ENCODE measurements at places on chromosomes 12 and 14. TPM values are rescaled to one million over a fixed set of nuclear protein-coding genes. Genes with fewer than 3 reads are reported as not detected.

Gene HOXC12
- not detected for total RNA-seq

- no peak overlapping the region for H3K27ac ChIP-seq
- H3K4me3 ChIP-seq: no peak overlapping the region
- peaks cover 15% of the 10 kb centered on the region for H3K4me1 ChIP-seq
- DNase-seq: no peak
- H3K27me3 ChIP-seq: no peaks in the 10 kb centered on the region
Observed at GRCh38 chr12:79778802-79779448, 88.2 kb upstream of the PAWR start.

Gene IKZF4
- 23.8 TPM for total RNA-seq

Gene MORN3
- total RNA-seq: not detected

Gene GPRC5D
- total RNA-seq: not detected

DNA sequence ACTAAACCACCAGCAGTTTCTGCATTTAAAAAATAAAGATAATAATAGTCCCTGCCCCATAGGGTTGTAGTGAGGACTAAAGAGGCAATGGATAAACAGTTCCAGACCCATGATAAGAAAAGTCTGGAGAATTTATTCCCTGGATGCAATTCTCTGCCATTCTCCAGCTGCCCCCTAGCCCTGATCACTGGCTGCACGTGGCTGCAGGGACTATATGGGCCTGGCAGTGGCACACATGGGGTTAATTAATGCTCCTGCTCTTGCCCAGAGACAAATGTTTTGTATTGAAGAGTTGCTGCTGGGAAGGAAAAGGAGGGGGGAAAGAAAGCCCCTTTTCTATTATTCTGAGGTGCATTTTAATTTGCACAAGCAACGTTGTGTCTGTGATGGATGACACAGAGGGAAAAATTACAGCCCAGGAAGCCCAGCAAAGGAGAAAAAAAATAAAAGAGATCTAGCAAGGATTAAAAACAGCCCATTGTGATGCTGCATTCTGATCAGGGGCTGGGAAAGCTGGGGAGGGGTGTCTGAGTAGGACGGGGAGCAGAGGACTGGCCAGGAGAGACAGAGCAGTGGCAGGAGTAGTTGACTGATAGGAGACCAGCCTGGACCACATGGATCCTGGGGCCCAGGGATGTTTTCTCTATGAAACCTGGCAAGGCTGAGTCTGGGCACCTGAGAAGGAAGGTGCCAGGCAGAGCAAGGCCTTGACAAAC, 149.3 kb downstream of the ESRRB start:
- no peak overlapping the region for H3K4me3 ChIP-seq
- no peak for DNase-seq
- no peaks in the 10 kb centered on the region for H3K4me1 ChIP-seq
- no peak overlapping the region for H3K27ac ChIP-seq
- H3K27me3 ChIP-seq: no peaks in the 10 kb centered on the region

Gene PLBD1
- 10.0 TPM for total RNA-seq

- peaks cover 37% of the 10 kb centered on the region for H3K27me3 ChIP-seq
- no peak for DNase-seq
- peaks cover 9% of the 10 kb centered on the region for H3K4me1 ChIP-seq
- H3K27ac ChIP-seq: no peak overlapping the region
- no peaks in the 10 kb centered on the region for H3K36me3 ChIP-seq
Observed at GRCh38 chr12:53738406-53739213, 11.4 kb upstream of the CALCOCO1 start.

GRCh38 chr12:29333178-29333577, 47.8 kb downstream of the ERGIC2 start:
- no peaks in the 10 kb centered on the region for H3K4me1 ChIP-seq
- peaks cover 20% of the 10 kb centered on the region for H3K36me3 ChIP-seq
- no peaks in the 10 kb centered on the region for H3K27me3 ChIP-seq
- H3K27ac ChIP-seq: no peak overlapping the region

Gene NACA
- 1,262 TPM for total RNA-seq

DNA sequence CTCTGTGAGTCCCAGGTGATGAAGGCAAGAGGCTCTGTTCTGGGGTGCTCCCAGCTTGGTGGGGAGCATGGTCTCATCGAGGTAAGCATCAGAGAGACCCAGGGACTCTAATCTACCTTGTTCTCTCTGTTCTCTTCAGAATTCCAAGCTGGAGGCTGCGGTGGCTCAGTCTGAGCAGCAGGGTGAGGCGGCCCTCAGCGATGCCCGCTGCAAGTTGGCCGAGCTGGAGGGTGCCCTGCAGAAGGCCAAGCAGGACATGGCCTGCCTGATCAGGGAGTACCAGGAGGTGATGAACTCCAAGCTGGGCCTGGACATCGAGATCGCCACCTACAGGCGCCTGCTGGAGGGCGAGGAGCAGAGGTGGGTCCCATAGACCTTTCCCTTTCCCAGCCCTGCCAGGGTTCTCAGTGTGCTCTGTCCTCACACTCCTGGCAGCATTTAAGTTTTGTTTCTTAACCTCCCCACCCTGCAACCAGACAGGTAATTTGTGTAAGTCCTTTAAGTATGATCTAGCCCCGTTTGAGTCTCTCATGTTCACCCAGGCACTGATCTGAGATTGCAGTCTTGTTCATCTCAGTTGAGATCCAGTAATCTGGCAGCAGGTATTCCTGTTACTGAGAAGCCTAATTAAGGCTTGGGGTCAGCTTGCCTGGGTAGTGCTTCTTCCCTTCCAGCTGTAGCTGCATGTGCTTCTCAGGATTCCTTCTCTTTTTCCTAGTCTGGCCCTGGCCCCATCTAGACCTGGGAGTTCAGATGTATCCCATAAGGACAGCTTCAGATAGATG, 14.8 kb upstream of the KRT81 start:
- DNase-seq: peak; percentile 43
- H3K27me3 ChIP-seq: no peaks in the 10 kb centered on the region
- peaks cover 24% of the 10 kb centered on the region for H3K4me1 ChIP-seq
- no peak overlapping the region for H3K4me3 ChIP-seq
- no peak overlapping the region for H3K27ac ChIP-seq

DNA sequence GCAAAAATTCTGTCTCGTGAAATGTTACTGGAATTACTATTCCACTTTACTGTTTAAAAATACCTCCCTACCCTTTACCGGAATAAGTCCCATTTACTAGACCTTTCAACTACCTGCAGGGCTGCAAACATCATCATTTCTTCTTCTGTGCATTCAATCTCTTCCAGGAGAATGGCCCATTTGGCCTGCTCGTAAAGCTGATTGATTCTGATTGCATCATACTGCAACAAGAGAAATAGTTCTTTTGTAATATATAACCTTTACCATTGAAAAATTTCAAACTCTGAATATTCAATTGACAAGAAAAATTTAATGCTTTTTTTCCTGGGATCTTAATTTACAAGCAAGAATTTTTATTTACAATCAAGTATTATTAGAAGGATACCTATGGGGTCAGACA, 72.4 kb downstream of the FERMT2 start:
- H3K4me1 ChIP-seq: no peaks in the 10 kb centered on the region
- no peak overlapping the region for H3K4me3 ChIP-seq
- DNase-seq: no peak
- H3K27me3 ChIP-seq: no peaks in the 10 kb centered on the region

DNA sequence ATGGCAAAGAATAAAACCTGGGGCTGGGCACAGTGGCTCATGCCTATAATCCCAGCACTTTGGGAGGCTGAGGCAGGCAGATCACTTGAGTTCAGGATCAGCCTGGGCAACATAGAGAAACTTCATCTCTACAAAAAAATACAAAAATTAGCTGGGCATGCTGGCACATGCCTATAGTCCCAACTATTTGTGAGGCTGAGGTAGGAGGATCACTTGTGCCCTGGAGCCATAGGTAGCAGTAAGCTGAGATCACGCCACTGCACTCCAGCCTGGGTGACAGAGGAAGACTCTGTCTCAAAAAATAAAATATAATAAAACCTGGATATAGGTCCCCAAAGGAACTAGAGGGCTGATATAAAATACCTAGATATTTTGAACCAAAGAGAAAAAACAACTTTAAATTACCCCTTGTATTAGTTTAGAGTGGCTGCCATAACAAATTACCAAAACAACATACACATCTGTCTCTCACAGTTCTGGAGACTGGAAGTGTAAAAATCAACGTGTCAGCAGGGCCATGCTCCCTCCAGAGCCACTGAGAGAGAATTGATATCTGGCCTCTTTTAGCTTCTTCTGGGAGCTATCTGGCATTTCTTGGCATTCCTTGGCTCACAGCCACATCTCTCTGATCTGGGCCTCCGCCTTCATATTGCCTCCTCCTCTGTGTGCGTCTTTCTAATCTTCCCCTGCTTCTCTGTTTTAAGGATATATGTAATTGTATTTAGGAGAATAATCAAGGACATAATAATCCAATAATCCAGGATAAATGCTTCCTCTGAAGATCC, 47.9 kb upstream of the ATF7IP start:
- no peaks in the 10 kb centered on the region for H3K36me3 ChIP-seq
- H3K27me3 ChIP-seq: no peaks in the 10 kb centered on the region
- H3K27ac ChIP-seq: no peak overlapping the region
- no peak overlapping the region for H3K4me3 ChIP-seq

- H3K27ac ChIP-seq: no peak overlapping the region
- peaks cover 15% of the 10 kb centered on the region for H3K4me1 ChIP-seq
- DNase-seq: no peak
Observed at GRCh38 chr14:101288436-101289229, 272.7 kb upstream of the DIO3 start.

Gene KRT75
- not detected for total RNA-seq

DNA sequence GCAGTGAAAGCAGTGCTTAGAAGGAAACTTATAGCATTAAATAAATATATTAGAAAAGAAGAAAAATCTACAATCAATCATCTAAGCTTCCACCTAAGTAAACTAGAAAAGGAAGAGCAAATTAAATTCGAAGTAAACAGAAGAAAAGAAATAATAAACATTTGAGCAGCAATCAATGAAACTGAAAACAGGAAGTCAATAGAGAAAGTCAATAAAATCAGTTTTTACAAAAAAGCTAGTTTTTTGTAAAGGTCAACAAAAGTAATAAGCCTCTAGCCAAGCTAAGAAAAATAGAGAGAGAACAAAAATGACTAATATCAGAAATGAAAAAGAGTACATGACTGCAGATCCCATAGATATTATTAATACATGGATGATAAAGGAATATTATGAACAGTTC, 34.2 kb upstream of the KTN1 start:
- H3K4me3 ChIP-seq: no peak overlapping the region
- no peaks in the 10 kb centered on the region for H3K27me3 ChIP-seq
- no peaks in the 10 kb centered on the region for H3K4me1 ChIP-seq
- DNase-seq: no peak
- no peak overlapping the region for H3K27ac ChIP-seq

DNA sequence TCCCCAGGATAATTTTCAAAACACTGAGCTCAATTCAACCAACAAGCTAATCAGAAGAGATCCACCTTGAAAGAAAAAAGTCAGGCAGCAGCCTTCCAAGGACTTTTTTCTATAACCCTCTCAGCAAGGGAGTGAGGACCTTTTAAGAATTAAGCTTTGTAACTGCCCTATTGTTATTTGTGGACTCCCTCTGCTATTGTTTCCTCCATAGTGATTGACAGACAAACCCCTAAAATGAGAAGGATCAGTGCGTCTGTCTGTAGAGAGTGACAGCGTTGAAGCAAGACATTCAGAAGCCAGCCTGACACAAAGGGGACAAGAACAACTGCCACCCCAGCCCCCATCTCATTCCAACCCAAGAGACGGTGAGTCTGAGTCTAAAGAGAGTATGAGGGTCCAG, 30.3 kb upstream of the BTG1 start:
- H3K4me1 ChIP-seq: no peaks in the 10 kb centered on the region
- no peak for DNase-seq
- H3K4me3 ChIP-seq: no peak overlapping the region
- no peaks in the 10 kb centered on the region for H3K36me3 ChIP-seq
- no peak overlapping the region for H3K27ac ChIP-seq

- no peak overlapping the region for H3K27ac ChIP-seq
- H3K4me3 ChIP-seq: no peak overlapping the region
- no peaks in the 10 kb centered on the region for H3K36me3 ChIP-seq
- peak; percentile 77 for DNase-seq
- H3K27me3 ChIP-seq: no peaks in the 10 kb centered on the region
- peaks cover 9% of the 10 kb centered on the region for H3K4me1 ChIP-seq
Observed at GRCh38 chr14:69593018-69593677, 18.2 kb upstream of the SUSD6 start.

- no peak for DNase-seq
- no peak overlapping the region for H3K4me3 ChIP-seq
- H3K27ac ChIP-seq: no peak overlapping the region
- H3K4me1 ChIP-seq: peaks cover 2% of the 10 kb centered on the region
Observed at GRCh38 chr12:48758737-48759136, 30.2 kb downstream of the ADCY6 start.

Gene SEL1L
- 74.8 TPM for total RNA-seq

Gene GALNT6
- 1.6 TPM for total RNA-seq

DNA sequence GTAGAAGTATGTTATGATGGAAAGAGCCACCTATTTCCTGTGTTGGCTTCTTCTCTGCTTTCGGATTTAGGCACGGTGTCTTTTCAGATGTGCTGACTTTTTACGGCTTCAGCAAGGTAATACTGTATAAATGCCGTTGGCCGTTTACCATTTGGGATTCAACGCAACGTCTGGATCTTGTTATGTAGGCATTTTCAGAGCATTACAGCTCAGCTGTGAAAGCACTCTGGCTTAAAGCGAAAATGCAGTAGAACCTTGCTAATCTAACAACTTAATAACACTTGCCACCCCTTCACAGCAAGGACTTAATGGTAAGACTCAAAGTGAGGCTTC, 229.9 kb downstream of the EFCAB11 start:
- no peak overlapping the region for H3K4me3 ChIP-seq
- no peak overlapping the region for H3K27ac ChIP-seq
- H3K4me1 ChIP-seq: peaks cover 8% of the 10 kb centered on the region
- no peaks in the 10 kb centered on the region for H3K36me3 ChIP-seq
- no peaks in the 10 kb centered on the region for H3K27me3 ChIP-seq
- no peak for DNase-seq

Gene LRFN5
- total RNA-seq: 6.1 TPM

DNA sequence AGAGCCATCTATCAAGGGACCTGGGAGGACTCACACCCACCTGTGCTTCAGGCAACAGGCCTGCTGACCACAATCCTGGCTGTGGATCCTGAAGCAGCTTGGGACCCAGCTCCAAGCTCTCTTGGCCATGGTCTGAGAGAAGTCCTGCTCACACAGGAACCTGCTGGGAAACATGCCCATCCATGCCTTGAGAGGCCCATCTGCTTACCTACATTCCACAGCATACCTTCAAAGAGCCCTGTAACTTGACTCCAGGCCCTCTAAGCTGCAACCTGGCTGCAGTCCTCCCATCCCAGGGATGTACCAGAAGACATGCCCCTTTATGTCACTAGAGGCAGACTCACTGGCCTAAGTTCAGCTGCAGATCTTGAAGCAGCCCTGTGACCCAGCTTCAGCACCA, 61.7 kb upstream of the AMIGO2 start:
- no peak overlapping the region for H3K27ac ChIP-seq
- no peaks in the 10 kb centered on the region for H3K27me3 ChIP-seq
- H3K4me3 ChIP-seq: no peak overlapping the region
- H3K36me3 ChIP-seq: no peaks in the 10 kb centered on the region

All from sigmoid colon (tissue), 7 donors.